ENCODE measurements at places on chromosomes 5 and 9. TPM values are rescaled to one million over a fixed set of nuclear protein-coding genes. Genes with fewer than 3 reads are reported as not detected.

GRCh38 chr9:87422999-87423398 is 74.7 kb upstream of the DAPK1 start:
- no peaks in the 10 kb centered on the region for H3K36me3 ChIP-seq
- no peaks in the 10 kb centered on the region for H3K4me1 ChIP-seq
- H3K27me3 ChIP-seq, result no peaks in the 10 kb centered on the region
- DNase-seq, result no peak
- H3K4me3 ChIP-seq, result no peak overlapping the region
- H3K27ac ChIP-seq, result no peak overlapping the region

DNA sequence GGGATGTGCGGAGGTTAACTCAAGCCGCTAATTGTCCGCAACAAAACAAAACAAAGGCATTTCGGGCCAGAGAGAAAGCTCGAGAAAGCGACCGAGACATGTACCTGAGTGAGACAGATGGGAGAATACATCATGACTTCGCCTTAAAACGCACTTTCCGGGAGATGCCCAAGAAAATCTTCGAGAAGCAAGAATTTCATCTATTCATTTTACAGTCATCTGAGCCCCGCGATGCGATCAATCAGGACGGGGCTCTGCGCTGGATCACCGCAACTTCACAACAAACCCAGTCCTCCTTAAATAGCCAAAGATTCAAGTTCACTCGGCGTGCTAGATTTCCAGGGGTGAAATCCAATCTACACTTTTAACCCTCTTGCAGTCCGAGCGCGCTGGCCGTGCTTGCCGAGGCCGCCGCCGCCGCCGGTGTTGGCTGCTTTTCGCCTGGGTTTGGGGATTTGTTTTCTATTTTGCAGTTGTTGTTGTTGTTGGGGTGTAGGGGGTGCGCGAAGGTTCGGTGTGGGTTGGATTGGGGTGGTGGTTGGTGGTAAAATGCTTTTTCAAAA is 482 bp downstream of the NFIB start:
- H3K27ac ChIP-seq, result peak overlapping the region; percentile 78
- peaks cover 26% of the 10 kb centered on the region for H3K4me1 ChIP-seq
- peak overlapping the region; percentile 88 for H3K4me3 ChIP-seq
- no peaks in the 10 kb centered on the region for H3K36me3 ChIP-seq
- no peak for DNase-seq
- no peaks in the 10 kb centered on the region for H3K27me3 ChIP-seq

DNA sequence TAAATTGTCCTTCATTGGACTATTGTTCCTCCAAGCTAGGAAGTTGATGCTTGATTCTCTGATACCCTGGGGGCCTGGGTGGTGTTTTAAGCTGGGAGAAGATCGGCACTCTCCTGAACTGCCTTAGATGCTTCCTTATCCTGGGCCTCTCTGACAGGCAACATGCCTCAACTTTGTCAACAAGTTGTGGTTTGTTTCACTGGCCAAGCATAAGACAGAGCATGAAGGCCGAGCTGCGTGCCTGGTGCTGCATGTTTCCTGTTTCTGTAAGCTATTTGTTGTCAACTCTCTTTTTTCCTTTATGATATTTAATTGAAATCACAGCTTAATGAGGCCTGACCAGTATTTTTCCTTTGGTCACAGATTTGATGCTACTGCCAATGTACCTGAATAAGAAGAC is 187.6 kb upstream of the TNC start:
- no peak overlapping the region for H3K4me3 ChIP-seq
- no peak for DNase-seq
- no peaks in the 10 kb centered on the region for H3K27me3 ChIP-seq

- peak; percentile 49 for DNase-seq
- no peaks in the 10 kb centered on the region for H3K36me3 ChIP-seq
- peaks cover 47% of the 10 kb centered on the region for H3K4me1 ChIP-seq
- no peak overlapping the region for H3K4me3 ChIP-seq
These were observed 46.8 kb downstream of the ITGA2 start for GRCh38 chr5:53035868-53036381.

DNA sequence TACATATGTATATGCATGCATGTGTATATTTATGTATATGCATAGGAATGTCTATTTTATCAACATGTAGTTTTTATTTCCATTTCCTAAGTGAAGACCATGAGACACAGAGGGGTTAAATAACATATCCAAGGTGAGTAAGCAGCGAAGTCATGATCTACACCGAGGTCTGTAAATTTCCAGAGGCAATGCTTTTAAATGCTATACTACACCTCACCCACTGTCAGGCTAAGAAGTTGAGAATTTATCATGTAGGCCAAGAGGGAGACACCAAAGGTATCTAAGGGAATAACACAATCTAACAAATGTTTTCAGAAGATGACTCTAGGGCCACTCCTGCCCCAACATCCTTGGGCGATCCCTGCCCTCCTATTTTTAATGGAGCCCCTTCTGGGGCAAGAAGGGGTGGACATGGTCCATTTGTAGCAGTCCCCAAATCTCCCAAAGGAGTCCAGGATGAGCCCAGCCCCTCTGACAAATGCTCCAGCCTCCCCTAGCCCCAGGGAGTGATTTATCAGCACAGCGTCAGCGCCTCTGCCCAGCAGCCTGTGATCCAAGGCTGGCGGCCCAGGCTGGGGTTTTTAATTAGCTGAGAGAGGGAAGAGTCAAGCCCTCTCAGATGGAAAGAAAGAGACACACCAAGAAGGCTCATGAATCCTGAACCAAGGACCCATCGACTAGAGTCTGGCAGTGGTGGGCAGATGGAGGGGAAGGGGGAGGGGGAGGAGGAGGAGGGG is 339.9 kb downstream of the ASTN2 start:
- no peak overlapping the region for H3K4me3 ChIP-seq
- DNase-seq, result no peak
- H3K27me3 ChIP-seq, result no peaks in the 10 kb centered on the region

DNA sequence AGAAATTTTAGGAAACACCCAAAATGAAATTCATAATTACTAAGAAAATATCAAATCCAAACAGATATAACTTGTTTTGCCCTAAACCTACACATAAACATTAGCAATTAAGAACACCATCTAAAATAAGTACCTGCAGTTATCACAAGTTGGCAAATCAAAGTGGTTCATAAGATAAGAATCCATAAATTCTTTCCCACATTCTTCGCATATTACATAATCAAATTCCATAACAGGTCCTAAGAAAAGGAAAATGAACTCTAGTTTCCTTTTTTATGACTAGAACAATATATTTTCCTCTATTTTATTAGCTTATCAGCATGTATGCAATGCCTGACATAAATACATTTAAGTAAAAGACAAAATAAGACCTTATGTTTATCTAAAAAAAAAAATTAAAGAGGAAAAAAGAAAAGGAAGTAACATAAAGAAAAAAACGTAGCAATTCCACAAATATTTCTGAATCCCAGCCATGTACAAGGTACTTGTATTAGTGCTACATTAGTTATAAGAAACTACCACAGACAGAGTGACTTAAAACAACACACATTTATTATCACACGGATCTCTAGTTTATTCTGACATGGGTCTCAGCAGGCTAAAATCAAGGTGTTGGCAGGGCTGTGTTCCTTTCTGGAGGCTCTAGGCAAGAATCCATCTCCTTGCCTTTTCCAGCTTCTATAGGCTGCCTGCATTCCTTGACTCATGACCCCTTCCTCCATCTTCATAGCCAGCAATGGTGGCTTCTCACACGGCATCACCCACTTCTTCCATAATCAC is 7.5 kb downstream of the XPA start:
- H3K36me3 ChIP-seq, result peaks cover 12% of the 10 kb centered on the region
- H3K4me3 ChIP-seq, result no peak overlapping the region
- peak overlapping the region; percentile 54 for H3K27ac ChIP-seq
- H3K27me3 ChIP-seq, result no peaks in the 10 kb centered on the region
- peaks cover 9% of the 10 kb centered on the region for H3K4me1 ChIP-seq
- DNase-seq, result peak; percentile 36

DNA sequence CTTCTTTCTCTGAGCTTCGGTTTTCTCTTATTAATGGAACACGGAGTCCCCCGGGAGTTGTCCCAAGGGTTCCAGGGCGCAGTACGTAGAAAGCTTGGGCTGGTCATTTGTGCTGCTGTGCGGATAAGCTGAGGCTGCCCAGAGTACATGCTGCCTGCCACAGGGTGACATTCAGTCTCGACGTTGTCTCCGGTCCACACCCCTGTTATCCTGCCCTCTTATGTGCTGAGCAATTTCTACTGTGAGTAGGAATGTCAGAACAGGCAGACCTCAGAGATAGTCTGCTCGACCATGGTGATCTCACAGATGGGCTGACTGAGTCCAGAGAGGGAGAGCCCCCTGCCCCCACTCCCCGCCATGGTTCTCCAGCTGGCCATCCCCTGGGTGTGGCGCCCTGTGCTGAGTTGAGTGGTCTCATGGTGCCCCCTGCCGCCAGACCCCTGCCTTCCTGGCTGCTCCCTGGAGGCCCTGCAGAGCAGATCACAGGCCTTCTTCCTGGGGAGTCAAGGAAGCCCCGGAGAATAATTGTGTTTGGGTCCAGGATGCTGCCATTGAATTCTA is 124.0 kb downstream of the RGS3 start:
- no peak for DNase-seq
- H3K27ac ChIP-seq, result no peak overlapping the region
- peaks cover 11% of the 10 kb centered on the region for H3K4me1 ChIP-seq
- H3K36me3 ChIP-seq, result peaks cover 7% of the 10 kb centered on the region

GRCh38 chr5:95939465-95939864 is 22.2 kb downstream of the ELL2 start:
- no peak overlapping the region for H3K27ac ChIP-seq
- H3K4me3 ChIP-seq, result no peak overlapping the region
- H3K27me3 ChIP-seq, result no peaks in the 10 kb centered on the region

DNA sequence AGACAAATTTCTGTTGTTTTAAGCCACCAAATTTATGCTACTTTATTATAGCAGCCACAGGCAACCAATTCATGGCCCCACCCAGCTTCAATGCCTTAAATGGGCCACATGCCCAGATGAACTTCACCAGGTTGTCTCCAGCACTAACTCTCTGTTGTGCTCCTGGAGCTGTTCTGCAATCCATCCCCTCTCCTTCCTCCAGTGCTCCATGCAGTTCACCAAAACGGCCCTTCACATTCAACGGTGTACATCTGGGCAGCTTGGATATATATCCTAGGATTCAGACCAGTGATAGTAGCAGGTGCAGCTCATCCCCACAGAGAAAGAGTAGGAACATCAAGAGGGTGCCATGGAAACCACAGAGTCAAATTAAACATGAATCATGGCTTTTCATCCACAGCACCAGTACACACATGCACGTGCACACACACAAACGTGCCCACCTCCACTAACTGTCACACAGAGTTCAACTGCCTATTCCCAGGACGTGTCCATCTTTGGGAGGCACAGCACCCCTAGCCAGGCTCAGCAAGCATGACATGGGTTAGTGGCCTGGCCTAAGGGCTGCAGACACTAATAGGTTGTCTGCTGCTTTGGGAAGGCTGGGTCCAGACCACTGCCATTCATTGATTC is 134.5 kb downstream of the MED10 start:
- H3K27me3 ChIP-seq, result no peaks in the 10 kb centered on the region
- no peak overlapping the region for H3K4me3 ChIP-seq
- H3K27ac ChIP-seq, result no peak overlapping the region
- no peak for DNase-seq
- no peaks in the 10 kb centered on the region for H3K36me3 ChIP-seq

GRCh38 chr9:16848179-16848578 is 22.3 kb downstream of the BNC2 start:
- H3K4me3 ChIP-seq, result no peak overlapping the region
- H3K4me1 ChIP-seq, result no peaks in the 10 kb centered on the region
- H3K27ac ChIP-seq, result no peak overlapping the region
- DNase-seq, result no peak

GRCh38 chr5:766666-767431 is 17.7 kb downstream of the ZDHHC11B start:
- no peaks in the 10 kb centered on the region for H3K27me3 ChIP-seq
- no peak overlapping the region for H3K4me3 ChIP-seq
- H3K36me3 ChIP-seq, result no peaks in the 10 kb centered on the region
- H3K27ac ChIP-seq, result no peak overlapping the region
- no peak for DNase-seq
- H3K4me1 ChIP-seq, result no peaks in the 10 kb centered on the region

DNA sequence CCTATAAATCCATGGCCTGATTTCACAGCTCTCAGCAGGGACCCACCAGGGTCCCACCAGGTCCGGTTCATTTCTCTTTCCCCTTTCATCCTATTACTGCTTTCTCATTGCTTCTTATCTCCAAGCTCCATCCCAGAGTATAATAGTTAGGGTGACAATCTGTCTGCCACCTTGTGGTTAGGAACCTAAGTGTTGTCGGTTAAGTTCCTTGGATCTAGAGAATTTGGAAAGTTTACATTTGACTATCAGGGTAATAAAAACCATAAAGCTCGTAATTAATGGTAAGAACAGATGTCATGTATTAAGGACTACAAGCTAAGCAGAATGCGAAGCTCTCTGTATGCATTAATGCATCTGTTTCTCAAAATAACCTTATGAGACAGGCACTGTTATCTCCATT is 259.1 kb downstream of the SH3GL2 start:
- no peak overlapping the region for H3K27ac ChIP-seq
- DNase-seq, result no peak
- H3K36me3 ChIP-seq, result no peaks in the 10 kb centered on the region
- no peaks in the 10 kb centered on the region for H3K27me3 ChIP-seq
- H3K4me1 ChIP-seq, result no peaks in the 10 kb centered on the region
- no peak overlapping the region for H3K4me3 ChIP-seq

GRCh38 chr5:108743846-108744245 is 3.9 kb upstream of the FER start:
- no peak for DNase-seq
- H3K36me3 ChIP-seq, result no peaks in the 10 kb centered on the region
- H3K27me3 ChIP-seq, result no peaks in the 10 kb centered on the region

DNA sequence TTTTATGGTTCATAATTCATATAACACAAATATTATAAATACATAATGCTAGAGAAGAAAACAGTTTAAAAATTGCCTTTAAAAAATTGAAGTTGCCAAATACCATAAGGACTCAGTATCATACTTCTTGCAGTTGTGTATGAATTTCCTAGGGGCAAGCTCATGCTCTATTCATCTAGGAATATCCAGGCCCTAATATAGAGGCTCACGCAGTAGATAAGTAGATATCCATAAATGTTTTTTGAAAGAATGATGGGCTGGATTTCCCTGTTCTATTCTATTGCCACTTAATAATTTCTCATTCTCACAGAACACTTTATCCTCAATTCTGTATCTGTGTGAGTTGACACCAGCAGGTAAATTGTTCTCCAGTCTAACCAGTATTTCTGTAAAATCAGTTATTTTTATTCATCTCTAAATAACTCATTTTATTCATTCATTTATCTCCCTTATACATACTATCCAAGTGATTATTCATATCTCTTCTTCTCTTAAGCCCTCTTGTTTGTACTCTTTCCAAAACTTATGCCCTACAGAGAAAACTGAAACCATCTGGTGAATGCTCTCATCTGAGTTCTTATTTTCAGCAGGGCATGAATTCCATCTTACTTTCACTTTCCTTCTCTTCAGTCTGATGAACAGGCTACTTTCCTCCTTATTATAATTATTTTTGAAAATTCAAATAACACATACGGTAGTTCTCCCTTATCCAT is 97.1 kb downstream of the SLC44A1 start:
- peak; percentile 14 for DNase-seq
- H3K4me1 ChIP-seq, result no peaks in the 10 kb centered on the region
- no peak overlapping the region for H3K27ac ChIP-seq
- no peaks in the 10 kb centered on the region for H3K27me3 ChIP-seq

DMRT2 gene
- 0.18 TPM for total RNA-seq

C9orf153 gene
- total RNA-seq, result not detected

SLC34A3 gene
- total RNA-seq, result 0.09 TPM

FBXO4 gene
- 2.5 TPM for total RNA-seq
